ENCODE measurements at places on chromosomes 2 and 18.

- no peak for DNase-seq
Measured at GRCh38 chr2:18749912-18750526, 160.7 kb upstream of the NT5C1B start.

- DNase-seq: no peak
Measured at GRCh38 chr18:62037989-62038778, 145.4 kb upstream of the RNF152 start.

DNA sequence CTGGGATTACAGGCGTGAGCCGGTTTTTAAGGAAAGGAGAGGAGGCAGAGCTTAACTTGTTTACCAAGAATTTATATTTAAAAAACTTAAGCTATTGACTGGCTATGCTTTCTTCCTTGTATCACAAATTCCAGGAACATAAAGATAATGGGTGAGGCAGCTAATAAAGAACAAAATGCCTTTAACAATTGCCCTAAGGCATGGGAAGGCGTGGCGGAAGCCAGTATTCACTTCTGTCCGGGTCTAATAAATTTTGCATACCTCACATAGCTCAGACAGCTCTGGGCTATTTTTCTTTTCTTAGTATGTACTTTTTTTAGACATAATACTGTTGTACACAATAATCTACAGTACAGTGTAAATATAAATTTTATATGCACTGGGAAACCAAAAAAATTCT lies 1.0 kb upstream of the LDAH start:
- DNase-seq: no peak

DNA sequence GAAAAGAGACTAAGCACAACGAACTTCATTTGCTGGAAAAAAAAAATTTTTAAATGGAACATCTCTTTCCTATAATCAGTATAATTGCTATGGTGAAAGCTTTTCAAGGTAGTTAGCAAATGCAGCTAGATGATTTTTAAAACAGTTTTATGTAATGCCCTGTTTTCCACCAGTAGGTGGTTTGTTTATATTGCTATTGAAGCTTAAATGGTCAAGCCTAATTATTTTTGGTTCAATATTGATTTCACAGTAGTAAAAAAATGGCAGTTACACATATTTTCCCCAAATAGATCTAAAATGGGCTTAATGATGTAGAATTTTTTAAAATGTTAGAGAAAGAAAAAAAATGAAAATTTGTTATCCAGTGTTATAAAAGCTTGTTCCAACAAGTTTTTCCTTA lies 70.2 kb downstream of the CDH19 start:
- no peak for DNase-seq

DNA sequence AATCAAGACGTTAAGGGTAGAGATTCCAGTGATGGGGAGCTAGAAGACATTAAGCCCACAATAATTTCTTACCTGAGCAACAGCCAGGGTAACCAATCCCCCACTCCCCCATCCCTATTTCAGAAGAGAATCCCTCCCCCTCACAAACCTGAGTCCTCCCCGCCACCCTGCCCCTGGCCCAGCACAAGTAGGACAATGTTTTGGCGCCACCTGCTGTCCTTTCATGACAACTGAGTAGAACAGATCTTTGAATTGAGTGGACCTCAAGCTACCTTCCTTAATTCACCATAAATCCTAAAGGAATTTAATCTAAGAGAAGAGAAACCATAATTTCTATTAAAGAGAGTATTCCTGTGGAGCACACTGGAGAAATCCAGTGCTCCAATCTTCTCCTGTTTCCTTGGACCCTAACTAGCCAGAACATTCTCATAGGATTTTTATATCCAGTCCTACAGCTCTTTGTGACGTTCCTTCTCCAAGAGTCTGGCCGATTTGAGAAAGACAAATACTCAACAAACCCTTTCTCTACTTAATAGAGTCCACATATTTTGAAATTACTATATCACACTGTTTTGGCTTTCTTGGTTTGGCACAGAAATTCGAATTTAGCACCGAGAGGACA lies 41.1 kb downstream of the NHEJ1 start:
- peak; percentile 39 for DNase-seq

DNA sequence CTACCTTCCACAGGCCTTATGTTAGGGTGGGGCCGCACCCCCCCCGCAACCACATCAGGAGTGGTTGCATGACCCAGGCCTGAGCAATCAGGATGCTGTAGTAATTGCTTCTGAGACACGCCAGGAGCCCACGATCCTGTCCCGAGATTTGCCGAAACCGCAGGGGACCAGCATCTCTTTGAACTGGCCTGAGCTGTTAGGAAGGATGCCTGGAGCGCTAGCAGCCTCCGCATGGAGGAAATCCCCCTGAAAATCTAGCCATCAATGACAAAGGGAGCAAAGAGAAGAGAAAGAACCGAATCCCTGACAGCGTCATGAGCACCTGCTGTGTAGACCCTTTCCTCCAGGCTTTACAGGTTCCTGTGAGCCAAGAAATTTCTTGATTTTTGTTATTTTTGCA lies 8.7 kb upstream of the TEX44 start:
- DNase-seq: no peak

DNA sequence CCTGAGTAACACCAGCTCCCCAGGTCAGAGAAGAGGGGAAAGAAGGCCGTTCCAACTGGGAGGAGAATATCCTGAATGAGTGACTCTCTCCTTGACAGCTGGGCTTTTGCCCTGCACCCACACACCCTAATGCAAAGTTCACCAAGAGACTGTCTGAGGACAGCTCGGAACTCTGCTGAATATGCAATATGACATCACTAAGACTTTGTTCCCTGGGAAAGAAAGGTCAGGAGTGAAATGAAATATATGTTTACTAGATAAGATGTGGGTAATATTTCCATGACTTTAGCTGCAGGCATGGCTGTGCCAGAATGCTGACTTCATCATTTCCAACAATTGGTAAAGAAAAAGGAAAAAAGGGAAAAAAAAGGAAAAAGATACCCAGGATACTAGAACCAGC lies 488.2 kb upstream of the RAB6C start:
- no peak for DNase-seq

DNA sequence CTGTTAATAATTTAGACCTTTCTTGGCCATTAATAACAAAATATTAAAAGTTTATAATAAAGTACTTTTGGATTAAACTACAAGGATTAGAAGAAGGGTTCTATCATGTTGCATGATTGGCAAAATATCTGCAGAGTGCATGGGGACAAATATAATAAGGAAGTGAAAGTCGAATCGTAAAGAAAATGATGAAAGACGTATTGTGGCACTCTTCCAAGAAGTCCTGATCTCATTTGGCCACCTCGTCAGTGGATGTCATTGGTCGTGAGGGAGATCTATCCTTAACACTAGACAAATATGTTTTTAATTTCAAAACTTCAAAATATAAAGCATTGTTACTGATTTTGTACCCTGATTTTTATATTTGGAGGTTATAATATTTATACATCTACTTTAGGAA lies 197.7 kb upstream of the STON1 start:
- DNase-seq: no peak

DNA sequence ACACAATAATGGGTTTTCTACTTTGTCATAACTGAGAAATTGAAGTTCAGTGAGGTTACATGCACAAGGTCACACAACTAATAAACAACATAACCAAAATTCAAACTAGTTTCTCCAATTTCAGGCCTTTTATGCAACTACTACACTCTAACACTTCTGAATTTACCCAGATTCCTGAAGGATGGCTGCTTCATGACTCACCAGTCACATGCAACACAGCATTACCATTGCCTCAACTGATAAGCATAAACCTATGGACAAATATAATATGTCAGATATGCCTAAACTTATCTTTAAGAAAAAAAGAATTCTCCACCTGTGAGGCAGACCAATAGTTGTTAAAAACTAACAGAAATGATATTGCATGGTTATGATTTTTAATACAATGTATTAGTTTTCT lies 586.5 kb upstream of the SLC8A1 start:
- no peak for DNase-seq

DNA sequence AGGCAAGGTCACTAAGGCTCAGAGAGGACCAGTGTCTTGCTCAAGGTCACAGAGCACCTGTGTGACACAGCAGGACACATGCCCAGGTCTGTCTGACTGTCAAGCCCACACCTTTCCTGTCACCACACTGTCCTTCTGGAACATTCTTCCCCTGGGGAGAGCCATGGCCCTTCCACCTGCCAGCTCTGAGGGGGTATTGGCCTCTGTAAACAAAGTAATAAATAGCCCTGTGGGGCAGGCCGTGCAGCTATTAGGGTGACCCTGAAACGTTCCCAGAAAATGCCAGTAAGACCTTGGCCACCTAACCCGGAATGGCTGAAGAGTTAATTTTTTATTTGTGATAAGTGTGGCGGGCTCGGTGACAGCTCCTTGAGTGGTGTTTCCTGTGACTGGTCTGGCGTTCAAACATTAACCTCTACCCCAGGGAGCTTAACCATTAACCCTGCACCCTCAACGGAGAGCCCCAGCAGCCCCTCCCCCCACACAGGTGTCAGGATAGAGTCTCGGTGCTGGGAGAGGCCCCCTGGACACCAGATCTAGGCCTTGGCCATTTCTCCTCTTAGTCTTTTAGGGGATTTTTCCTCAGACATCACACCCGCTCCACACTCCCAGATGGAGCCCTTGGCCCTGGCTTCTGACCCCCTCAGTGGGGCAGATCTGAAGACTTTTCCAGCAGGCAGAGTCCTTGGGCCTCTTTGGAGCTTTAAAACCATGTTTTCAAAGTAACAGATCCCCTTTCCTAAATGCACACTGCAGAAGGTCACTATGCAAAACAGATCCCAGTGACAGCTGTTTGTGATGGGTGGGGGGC lies 36.6 kb downstream of the SCTR start:
- no peak for DNase-seq

GRCh38 chr18:63702660-63703059 lies at the start of gene SERPINB11:
SERPINB11 (plus strand) TSS chr18:63702960; CDS start chr18:63710194, 7,234 bp downstream.
- no peak for DNase-seq

GRCh38 chr2:148909114-148909513 lies 34.1 kb downstream of the KIF5C start:
- DNase-seq: no peak

GRCh38 chr18:2896990-2897389 lies 50.2 kb downstream of the EMILIN2 start:
- no peak for DNase-seq

GRCh38 chr2:210180477-210180876 lies 9.3 kb upstream of the KANSL1L start:
- no peak for DNase-seq

DNA sequence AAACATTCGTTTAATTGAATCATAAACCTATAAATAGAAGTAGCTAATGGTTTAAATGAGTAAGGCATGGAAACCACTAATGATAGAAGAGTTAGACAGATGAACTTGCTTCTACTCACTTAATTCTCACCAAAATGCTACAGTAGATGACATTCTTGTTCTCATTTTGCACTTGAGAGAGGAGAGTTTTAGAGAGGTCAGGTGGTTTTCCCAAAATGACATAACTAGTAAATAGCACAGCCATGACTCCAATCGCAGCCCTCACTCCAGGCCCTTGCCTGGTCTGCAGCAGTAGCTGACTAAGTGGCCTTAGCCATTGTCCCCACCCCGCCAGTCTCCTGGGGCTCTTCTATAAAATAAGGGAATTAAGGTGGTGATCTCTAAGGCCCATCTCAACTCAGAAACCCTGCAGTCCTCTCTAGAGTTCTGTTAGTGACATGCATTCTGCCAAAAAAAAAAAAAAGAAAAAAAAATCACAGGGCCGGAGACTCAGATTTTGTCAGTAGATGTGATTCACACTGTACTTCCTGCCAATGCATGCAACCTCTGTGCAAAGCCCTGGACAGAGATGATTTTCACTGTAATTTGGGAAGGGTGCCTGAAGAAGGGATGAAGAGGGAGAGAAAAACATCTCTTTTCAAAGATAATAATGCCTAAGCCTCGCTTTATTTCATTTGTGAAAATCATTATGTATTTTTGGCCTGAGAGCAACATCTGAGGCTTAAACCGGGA lies 221.8 kb downstream of the ANAPC1 start:
- no peak for DNase-seq

DNA sequence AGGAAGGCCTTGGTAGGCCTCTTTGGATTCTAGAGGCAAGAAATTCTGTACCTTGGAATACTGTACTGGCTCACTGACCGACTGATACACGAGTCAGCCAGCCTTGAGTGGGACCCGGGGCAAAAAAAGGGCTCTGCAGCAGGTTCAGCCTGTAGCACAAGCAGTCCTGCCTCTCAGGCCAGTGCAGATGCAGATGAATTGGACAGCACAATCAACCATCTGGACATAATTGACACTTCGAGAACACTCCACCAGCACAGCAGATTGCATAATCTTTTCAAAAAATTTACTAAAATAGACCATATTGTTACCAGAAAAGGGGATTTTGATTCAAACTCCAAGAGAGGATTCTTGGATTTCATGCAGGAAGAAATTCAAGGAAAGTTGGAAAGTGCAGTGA lies 241.6 kb downstream of the RPIA start:
- no peak for DNase-seq

GRCh38 chr18:24488824-24489493 lies 28.5 kb downstream of the HRH4 start:
- no peak for DNase-seq

DNA sequence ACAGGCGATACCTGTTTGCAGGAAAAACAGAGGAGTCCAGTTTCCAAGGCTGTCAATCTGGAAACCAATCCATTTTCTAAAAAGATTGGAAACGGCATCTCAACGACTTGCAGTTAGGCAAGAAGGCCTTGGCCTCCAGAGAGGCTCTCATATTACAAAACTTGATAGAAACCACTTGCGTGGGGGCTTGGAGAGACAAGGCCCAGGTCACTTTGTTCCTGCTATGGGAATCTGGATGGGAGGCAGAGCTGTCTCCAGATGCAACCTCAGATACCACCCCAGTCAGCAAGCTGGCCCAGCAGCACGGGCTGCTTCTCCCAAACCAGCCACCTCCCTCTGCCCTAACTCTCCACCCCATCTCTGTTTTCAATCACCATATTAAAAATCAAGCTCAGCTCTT lies 298.8 kb downstream of the TNS1 start:
- no peak for DNase-seq

DNA sequence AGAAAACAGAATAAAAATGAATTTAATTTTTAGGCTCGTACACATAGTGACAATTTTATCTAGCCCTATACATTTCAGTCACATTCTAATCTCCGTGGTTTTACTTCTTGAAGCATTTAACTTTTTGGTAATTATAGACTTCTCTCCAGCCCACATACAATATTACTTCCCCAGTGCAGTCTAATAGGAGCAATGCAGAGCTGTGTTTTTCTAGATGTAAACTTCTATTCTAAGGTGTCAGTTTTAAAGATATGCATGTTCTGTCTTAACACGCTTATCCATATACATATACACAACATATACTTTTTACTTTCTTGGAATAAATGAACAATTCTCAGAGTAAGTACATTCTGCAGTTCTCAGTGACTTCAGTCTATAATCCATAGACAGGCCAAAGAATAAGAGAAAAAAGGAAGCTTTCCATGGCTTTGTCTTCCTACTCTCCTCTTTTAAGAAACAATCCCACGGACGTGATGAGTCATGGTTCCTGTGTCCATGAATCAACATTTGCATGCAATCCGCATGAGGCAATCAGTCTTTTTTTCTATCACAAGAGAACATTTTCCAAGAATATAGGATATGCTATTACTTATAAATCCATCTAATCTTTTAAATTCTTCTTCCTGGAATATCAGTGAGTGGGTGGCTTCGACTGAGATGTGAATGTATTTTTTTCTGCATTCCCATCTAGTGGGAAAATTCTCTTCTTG lies 42.8 kb downstream of the CCDC102B start:
- DNase-seq: no peak

GRCh38 chr2:162490052-162490717 lies 146.3 kb downstream of the GCA start:
- DNase-seq: no peak

Data from CD8-positive, alpha-beta memory T cell (primary cell).